PC-9 (cell line): ENCODE measurements at places on chromosomes 7 and 10. TPM values are rescaled to one million over a fixed set of nuclear protein-coding genes. Genes with fewer than 3 reads are reported as not detected.

The CCDC172 gene
- total RNA-seq = not detected in 2 replicates

The MKX gene
- total RNA-seq = not detected in 2 replicates

The GTF2IRD1 gene
- 44.0 and 46.7 TPM in 2 replicates for total RNA-seq

The RBM28 gene
- 59.6 and 61.1 TPM in 2 replicates for total RNA-seq

The PLXDC2 gene
- total RNA-seq = not detected in 2 replicates

The ANKRD22 gene
- 3.8 and 4.9 TPM in 2 replicates for total RNA-seq

The ACTR3C gene
- total RNA-seq = 24.1 and 34.5 TPM in 2 replicates

The RHEB gene
- 201 and 202 TPM in 2 replicates for total RNA-seq

The BLOC1S2 gene
- 9.9 and 17.9 TPM in 2 replicates for total RNA-seq

The HACD1 gene
- total RNA-seq = 29.6 and 36.3 TPM in 2 replicates

The MOGAT3 gene
- total RNA-seq = not detected in 2 replicates

The CYP26A1 gene
- 2.2 TPM in 2 replicates for total RNA-seq

The CPN1 gene
- total RNA-seq = not detected in 2 replicates

The GPR37 gene
- total RNA-seq = 1.8 and 1.9 TPM in 2 replicates
